ENCODE measurements at places on chromosomes 6 and 20.

GRCh38 chr6:28776269-28777146, 147.3 kb downstream of the TRIM27 start:
- no peak for DNase-seq

GRCh38 chr6:148493424-148493823, 150.8 kb downstream of the SASH1 start:
- DNase-seq = no peak

- no peak for DNase-seq
These were observed 45.1 kb downstream of the KHDC1L start for GRCh38 chr6:73180076-73180738.

- no peak for DNase-seq
These were observed 5.1 kb downstream of the TFAP2A start for GRCh38 chr6:10409731-10410206.

DNA sequence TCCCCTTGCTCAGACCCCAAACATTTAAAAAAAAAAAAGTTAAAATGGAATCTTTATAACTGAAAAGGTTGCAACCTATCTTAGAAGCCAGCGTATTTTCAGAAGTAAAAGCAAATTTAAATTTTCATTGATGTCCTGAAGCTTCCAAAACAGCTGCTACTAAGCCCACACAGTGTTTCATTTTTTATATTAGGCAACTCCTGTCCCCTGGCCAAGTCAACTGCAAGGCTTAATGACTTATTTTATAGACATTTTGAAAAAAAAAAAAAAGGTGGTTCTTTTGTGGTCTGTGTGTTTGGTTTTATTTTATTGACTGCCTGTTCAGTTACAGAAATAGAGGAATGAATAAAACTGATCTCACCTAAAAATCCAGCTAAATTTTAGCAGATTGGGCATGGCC, 13.0 kb downstream of the CFAP61 start:
- no peak for DNase-seq

DNA sequence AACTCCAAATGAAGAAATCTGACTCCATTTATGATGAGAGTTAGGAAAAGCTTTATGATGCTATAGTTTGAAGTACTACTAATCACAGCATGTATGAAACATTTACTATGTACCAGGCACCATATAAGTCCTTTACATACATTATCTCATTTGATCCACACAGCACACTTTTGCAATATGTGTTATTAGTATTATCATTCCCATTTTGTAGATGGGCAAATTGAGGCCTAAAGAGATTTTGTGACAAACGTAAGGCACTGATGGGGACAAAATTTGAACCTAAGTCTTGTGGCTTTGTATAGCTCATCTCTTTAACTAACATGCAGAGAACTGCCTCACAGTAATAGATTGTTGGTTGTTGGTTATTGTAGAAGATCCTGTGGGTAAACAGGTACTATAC, 14.2 kb upstream of the TNFRSF21 start:
- no peak for DNase-seq

- no peak for DNase-seq
These were observed 148.2 kb downstream of the PREX1 start for GRCh38 chr20:48679599-48679998.

DNA sequence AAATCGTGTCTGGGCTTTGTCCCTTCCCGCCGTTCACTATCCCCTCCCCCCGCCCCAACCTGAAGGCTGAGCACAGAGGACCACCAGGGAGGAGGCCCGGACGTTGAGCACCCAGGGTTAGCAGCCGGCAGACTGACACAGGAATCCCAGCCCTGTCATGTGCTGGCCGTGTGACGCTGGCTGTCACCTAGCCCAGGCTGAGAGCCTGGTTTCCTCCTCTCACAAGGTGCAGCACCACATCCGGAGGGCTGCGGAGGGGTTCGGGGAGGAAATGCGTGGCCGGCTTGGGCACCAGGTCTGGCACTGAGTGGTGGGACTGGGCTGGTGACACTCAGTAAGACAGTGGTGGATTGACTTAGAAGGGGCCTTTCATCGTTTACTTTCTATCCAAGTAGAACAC, 4.6 kb upstream of the LSM14B start:
- peak; percentile 38 for DNase-seq

DNA sequence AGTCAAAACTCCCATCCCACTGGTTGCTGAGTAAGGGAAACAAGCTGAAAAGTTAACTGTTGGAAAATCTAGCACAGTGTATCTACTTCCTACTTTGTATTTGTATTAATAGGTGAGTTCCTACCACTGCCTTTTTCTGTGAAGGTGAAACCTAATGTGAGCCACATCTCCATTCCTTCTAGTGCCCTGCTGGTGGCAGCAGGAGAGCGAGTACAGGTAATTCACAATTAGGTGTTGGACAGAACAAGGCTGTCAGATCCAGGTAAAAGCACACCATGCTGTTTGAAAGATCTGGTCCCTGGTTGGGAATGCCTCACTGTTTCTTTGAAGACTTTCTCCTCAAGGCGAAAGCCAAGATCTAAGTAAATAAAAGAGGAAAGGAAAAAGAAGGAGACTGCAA, 528.4 kb downstream of the PKHD1 start:
- no peak for DNase-seq

DNA sequence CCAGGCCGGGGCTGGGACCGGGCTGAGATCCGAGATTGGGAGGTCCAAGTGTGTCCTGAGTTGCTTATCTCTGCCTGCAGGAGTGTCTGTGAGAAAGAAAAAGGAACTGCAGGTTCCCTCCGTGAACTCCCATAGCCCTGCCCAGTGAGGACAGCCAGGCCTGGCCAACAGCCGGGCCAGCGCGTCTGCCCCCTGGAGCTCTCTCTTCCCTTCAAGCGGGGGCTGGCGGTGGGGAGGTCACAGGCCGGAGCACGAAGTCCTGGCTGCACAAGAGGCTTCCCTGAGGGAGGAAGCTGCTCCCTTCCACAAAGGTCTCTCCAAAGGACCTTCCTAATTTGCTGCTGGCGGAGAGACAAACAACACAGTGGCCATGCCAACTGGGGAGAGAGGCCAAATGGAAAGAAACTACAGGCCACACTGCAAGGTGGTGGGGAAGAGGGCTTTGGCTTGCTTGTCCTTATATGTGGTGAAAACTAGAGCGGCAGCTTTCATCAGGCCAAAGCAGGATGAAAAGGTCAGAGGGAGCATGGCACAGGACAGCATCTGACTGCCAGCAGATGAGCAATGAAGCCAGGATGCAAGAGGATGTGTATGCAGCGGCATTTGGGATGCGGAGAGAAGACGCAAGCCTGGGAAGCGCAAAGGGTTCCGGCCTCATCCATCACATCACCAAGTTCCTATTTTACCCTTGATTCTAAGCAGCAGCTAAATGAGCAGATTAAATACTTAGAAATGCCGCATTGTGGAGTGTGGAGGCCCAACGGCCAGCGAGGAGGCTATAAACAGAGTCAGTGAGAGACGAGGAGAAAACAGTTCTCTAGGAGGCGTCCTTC, 260.0 kb downstream of the ERMARD start:
- no peak for DNase-seq

GRCh38 chr6:4747588-4747987, 28.6 kb upstream of the CDYL start:
- DNase-seq = no peak

DNA sequence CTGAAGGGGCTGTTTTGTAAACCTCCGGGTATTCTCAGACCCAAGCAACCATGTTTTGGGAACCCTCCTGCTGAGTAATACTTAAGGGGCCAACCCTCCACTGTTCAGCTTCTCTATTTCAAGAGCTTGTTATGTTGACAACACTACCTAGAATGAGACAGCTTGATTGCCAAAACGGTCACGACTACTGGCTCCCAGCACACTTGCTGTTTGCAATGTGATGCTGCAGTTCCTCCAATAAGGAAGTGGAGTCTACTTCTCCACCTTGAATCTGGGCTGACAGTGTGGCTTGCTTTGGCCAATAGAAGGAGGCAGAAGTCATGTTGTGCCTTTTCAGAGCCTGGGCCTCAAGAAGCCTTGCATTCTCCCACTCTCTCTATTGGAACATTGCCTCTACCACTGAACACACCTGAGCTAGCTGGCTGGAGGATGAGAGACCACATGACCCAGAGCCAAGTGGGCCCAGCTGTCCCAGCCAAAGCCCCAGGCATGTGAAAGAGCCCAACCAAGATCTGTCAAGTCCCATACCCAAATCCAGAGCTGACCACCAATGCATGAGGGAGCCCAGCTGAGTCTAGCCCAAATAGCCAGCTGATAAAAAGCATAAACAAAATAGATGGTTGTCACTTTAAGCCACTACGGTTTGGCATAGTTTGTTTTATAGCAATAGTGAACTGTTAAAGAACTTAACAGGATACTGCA, 108.0 kb downstream of the PRND start:
- no peak for DNase-seq

GRCh38 chr6:163608204-163608644, 193.7 kb downstream of the QKI start:
- no peak for DNase-seq

- no peak for DNase-seq
These were observed 10.1 kb downstream of the CRYBG1 start for GRCh38 chr6:106370639-106371038.

DNA sequence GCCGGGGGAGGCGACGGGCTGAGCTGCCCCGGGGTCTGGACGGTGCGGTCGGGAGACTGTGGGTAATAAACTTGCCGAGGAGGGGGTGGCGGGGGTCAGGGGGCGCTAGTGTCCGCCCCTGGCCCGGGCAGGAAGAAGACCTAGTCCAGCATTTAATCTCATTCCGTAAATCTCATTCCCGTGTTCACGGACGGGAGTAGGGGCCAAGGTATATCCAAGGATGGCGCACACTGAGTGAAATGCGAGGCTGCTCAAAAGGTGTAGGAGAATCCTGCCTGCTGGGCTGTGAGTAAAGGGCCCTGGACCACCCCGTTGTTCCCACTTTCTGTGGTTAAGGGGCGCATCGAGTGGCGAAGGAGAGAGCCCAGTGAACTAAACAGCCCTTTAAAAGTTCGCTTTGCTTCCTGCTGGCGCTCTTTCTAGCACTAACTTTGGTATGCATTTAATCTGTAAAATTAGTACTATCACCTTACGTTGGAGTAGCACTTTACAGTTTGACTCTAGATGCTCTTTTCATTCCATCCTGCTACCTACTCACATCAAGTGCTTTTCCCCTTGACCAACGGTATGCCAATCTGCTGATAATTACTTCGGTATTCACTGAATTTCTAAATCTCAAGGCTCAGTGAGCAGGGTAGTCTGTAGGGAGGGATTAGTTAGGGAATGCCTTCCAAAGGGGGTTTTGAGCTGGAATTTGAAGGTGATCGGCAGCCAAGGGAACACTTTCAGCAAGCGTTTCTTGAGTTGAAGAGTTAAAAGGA, 730 bp downstream of the PARD6B start:
- DNase-seq = no peak

DNA sequence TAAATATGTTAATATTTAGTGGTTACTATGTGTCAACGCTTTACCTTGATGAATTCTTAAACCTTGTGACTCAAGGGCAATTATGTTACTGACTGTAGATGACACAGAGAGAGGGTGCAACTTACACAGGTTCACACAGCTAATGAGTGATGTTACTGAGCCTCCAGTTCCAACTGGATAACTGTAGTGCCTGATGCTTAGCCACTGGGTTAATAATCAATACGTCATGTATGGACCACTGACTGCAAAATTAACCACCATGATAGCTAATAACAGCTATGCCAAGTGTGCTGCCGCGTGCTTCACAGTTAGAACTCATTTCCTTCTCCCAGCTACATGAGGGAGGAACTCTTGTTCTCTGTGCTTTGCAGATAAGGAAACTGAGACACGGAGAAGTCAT, 45.4 kb downstream of the SIRPA start:
- no peak for DNase-seq

GRCh38 chr6:159633196-159633595, 59.8 kb downstream of the SOD2 start:
- DNase-seq = no peak

DNA sequence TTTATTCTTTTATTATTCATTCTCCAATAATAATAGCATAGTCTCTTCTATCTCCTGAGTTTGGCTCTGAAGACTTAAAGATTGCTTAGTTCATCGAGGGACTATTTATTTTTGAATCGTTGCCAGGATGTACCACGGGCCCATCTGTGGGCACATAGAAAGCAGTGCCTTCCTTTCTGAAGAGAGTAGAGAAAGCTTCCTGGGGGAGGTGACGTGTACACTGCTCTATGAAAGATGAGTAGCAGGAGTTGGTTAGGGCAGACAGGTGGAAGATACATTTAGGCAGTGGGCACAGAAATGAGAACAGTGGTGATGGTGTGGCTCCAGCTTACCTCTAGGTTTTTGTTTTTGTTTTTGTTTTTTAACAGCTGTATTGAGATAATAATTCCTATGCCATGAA, 98.4 kb downstream of the CDKAL1 start:
- DNase-seq = no peak

DNA sequence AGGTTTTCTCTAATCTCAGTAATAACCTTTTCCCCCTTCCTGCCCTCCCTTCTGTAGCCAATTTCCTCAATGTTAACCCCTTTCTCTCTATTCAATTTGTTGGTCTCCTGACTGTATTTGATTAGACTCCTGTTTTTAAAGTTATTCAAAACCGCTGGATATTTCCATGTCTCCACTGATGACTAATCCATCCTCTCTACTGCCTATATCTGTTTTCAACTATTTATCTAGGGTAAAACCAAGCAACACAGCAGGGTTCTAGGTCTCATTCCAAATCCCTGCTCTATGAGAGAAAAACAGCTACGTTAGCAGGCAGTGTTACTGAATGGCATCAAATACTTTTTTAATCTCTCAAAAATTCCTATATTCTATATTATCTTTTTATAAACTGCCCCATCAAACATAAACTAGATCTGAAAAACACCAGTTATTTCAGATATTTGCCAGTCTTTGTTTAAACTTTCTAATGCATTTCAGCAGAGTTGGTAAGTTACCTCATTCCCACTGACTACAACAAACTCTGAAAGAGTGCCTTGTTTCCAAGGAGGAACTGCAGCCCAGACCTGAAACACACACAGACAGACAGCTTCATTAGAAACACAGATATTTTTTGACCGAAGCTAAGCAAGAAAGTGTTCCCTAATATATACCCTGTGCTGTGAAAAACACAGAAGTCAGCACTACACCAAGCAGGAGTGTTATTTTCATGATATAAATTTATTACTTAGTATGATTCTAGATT, 8.2 kb downstream of the RTN4IP1 start:
- no peak for DNase-seq

GRCh38 chr6:116205281-116205680, 48.6 kb downstream of the TSPYL4 start:
- no peak for DNase-seq

GRCh38 chr6:145502416-145502815, 232.9 kb downstream of the EPM2A start:
- DNase-seq = no peak

DNA sequence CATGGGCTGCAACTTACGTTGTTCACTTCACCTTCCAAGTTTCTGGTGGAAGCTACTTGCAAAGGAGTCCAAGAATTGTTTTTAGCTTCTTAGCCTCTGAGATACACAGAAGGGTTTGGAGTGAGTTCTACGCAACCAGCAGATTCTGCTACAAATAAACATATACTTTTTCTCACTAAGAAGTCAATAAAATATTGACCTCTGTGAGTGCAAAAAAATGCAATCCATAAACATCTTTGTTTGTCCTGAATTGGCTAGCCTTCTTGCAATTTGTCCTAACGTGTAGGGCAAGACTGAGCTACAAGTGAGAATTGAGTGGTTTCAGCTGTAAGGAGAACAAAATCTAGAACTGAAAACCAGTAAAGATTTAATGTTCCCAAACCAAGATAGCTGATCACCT, 26.2 kb upstream of the E2F3 start:
- DNase-seq = no peak

GRCh38 chr6:106126482-106126881, 40.3 kb downstream of the PRDM1 start:
- DNase-seq = no peak

- DNase-seq = no peak
These were observed 38.6 kb downstream of the SLC2A4RG start for GRCh38 chr20:63778034-63778752.

GRCh38 chr6:47438481-47439347, 38.9 kb upstream of the CD2AP start:
- no peak for DNase-seq
